ENCODE measurements at places on chromosomes 12 and 14.

- DNase-seq: no peak
Measured at GRCh38 chr14:41668356-41668755, 61.7 kb downstream of the LRFN5 start.

DNA sequence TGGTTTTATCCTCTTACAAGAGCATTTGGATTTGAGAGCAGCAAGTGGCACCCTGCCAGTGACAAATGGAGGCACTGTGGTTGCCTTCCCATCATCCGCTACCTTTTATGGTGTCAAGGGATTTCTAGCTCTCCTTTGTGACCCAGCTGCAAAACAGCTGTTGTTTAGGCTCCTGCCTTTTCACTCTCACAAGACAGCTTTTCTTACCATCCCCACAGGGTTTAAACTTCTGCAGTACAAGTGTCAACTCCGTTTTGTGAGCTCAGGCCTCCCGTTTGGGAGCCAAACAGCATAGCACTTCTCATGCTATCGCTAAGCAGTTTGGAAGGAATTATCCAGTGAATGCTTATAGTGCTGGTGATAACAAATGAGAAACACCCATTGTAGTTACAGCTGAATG is 331.4 kb downstream of the TMTC2 start:
- no peak for DNase-seq

- no peak for DNase-seq
Measured at GRCh38 chr12:92226071-92226661, 80.5 kb upstream of the BTG1 start.

DNA sequence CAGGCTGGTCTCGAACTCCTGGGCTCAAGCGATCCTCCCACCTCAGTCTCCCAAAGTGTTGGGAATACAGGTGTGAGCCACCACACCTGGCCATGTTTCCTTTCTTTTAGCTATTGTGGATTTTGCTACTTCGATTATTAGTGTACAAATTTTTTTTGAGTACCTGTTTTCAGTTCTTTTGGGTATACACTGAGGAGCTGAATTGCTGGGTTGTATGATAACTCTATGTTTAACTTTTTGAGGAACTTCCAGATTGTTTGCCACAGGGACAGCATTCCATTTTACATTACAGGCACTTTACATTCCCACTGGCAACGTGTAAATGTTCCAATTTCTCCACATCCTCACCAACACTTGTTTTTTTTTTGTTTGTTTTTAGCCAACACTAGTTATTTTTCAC is 198.1 kb upstream of the TBX3 start:
- DNase-seq: no peak

DNA sequence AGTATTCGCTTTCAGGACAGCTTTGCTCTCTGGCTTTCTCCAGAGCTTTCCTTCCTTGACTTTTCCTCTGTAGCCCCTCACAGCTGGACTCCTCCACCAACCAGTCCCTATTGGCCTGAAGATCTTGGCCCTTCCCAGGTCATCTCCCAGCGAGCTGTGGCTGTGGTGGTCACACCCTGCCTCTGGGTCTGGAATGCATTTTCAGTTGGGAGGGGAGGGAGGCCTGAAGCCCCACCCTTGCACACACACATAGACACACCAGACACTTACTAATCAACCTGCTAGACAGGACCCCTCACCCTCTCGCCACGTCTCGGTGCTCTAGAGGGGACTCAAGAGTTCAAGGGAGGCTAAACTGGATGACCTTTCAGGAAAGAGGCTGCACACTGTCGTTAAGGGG is 13.9 kb downstream of the JDP2 start:
- DNase-seq: no peak

- DNase-seq: no peak
Measured at GRCh38 chr12:3470296-3470695, 20.7 kb upstream of the PRMT8 start.

GRCh38 chr12:42255866-42256261 is 17.8 kb upstream of the YAF2 start:
- DNase-seq: no peak
